Activated T-helper 1 cell treated with Interleukin-2 at 50 U/mL for 16 hours (primary cell): ENCODE measurements at places on chromosomes 4 and X.

- no peak for DNase-seq
These were observed 40.6 kb downstream of the FAM149A start for GRCh38 chr4:186144946-186145569.

- DNase-seq = no peak
These were observed 60.5 kb upstream of the TRIM2 start for GRCh38 chr4:153143527-153144348.

DNA sequence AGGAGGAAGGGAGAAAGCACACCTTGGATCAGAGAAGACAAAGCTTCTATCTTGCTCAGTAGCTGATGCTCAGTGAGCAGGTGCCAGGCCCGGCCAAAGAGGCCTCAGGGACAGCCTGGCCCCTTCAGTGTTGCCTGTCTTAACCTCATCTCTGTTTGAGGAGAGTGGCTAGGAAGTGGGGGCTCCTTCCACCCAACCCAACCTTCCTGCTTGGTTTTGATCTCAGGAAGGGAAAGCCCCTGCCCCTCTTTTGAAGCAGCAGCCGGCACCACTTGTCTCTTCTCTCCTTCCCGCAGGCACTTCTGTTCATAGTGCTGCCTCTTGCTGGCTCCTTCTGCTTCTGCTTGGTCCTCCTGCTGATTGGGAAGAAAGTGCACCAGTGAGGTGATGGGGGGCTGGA, 2.4 kb upstream of the AFF2 start:
- DNase-seq = no peak

- no peak for DNase-seq
These were observed 171.7 kb downstream of the SHROOM3 start for GRCh38 chr4:76606645-76607265.

- no peak for DNase-seq
These were observed 50.3 kb downstream of the MAML3 start for GRCh38 chr4:140103676-140104075.

DNA sequence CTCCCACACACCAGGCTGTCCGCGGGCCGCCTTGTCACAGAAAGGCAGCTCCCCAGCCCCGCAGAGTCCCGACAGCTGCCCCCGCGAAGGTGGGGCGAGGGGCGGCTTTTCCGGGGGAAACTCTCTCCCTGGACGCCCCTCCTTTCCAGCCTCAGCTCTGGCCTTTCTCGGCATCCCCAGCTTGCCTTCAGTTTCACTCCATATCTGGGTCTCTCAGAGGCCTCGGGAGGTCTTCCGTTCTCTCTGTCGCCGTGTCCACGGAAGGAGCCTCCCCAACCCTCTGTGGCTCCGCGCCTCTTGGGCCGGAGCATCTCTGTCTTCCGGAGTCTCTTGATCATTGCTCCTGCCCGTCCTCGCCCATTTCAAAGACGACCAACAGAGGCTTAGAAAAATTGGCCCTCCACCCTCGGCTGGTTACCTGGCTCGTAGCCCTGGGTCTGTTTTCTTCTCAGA, 6.1 kb upstream of the MSX1 start:
- no peak for DNase-seq

DNA sequence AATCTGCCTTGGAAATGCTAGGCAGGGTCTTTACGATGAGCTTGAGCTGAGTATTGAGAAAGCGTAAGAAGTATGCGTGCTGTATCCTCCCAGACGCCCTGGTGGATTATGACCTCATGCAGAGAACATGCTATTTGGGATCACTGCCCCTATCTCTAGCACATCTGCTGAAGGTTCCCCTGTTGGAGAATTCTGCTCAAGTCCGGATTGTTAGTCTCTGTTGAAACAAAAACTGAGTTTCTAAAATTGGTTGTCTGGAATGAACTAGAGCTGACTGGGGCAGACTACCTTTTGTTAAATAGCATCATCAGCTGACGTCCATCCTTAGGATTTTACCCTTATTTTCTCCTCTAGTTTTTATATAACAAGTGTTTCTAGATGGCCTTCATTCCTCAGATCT, 7.5 kb downstream of the FHDC1 start:
- DNase-seq = no peak

DNA sequence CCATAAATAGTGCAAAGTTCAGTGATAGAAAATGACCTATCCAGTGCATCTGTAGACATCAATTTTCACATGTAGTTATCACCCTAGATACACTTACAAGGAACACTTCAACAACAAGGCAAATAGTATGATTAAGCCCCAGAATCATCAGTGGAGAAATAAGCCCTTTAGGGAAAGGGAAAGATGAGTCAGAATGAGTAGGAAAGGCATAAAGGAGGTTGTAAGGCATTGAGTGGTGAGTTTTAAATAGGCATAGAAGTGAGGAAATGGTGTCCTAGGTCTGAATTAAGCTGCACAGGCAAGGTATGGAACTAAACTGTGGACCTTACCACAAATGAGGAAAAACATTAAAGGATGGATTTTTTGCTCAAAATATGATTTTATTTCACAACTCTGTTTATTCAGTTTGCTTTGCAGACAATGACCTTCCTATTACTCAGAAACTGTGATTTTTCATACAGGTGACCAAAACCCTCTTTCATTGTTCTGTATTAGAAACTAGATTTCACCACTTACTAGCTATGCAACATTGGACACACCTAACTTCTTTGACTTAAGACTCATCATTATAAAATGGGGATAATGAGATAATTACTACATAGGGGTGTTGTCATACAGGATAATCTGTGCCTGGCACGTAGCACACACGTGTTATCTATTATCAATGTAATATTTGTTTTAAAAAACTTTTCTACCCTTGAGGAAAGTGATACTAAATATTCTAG, 57.0 kb upstream of the MAP9 start:
- DNase-seq = no peak

- no peak for DNase-seq
These were observed 108.3 kb upstream of the KLHL4 start for GRCh38 chrX:87409113-87409841.

GRCh38 chrX:11239230-11239629, 54.0 kb upstream of the AMELX start:
- no peak for DNase-seq

- DNase-seq = no peak
These were observed 11.9 kb upstream of the TRIML1 start for GRCh38 chr4:188127214-188127874.

GRCh38 chr4:101418466-101418865, 71.1 kb upstream of the PPP3CA start:
- no peak for DNase-seq

GRCh38 chr4:123046096-123046495, 123.7 kb upstream of the NUDT6 start:
- no peak for DNase-seq

- DNase-seq = no peak
These were observed 2363.1 kb downstream of the ARAP2 start for GRCh38 chr4:33881176-33881575.

DNA sequence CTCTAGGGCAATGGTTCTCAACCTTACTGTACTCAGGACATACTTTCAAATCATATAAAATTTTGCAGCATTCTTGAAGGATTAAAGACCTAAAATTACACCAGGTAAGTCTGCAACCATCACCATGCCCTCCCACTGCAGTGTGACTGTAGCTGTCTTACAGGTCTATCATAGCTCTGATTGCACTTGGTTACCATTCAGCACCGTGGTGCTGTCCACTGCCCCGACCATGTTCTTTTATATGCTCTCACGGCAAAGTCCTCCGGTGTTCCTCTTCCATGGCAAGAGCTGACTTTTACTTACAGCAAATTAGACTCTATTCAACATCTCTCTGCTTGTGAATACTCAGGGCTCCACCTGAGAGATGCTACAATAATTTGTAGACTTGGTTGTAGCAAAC, 11.5 kb downstream of the CRMP1 start:
- no peak for DNase-seq

DNA sequence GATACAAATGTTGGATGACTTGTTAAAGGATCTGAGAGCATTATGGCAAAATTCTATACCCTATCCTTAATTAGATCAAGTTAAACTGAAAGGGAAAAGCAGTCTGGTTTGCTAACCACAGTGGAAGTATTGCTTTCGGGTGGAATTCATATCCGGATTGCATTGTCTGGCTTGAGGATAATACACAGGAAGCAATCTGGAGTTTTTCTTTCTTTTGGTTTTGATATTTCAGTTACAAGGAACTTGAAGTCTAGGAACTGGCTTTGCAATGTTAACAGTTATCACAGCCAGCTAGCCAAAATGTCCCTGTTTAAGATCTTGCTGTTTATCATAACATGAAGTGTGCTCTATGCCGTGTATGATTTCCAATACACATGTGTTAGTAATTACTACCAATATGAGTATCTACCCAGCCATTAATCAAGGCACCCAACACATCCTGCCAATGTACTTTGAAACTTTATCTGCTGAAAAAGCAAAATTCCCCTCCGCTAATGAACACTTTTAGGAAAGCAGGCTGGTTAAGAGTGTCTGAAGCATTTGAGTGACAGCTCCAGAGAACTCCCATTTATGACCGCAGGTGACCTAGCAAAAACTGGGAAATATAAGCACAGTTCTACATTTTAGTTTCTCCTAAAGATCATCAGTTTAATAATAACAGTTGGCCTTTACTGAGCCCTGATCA, 146.4 kb downstream of the PALLD start:
- no peak for DNase-seq

DNA sequence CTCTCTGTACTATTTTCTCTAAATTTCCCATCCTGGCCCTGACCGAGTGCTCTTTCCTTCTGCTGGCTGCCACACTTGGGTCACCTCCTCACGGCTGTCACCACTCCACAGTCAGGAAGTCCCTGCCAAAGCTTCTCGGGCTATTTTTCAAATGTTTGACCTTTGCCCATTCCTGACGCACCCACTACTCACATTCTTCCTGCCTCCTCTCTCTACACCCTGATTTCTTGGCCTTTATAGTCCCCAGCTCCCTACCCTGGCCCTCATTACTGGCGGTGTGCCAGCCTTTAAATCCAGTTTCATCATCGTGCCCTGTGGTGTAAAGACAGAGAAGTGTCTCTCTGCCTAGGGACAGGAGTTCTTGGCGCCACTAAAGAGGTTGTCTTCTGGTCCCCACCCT, 46.4 kb upstream of the GATB start:
- no peak for DNase-seq

- DNase-seq = no peak
These were observed 15.0 kb upstream of the STS start for GRCh38 chrX:7132335-7133049.

DNA sequence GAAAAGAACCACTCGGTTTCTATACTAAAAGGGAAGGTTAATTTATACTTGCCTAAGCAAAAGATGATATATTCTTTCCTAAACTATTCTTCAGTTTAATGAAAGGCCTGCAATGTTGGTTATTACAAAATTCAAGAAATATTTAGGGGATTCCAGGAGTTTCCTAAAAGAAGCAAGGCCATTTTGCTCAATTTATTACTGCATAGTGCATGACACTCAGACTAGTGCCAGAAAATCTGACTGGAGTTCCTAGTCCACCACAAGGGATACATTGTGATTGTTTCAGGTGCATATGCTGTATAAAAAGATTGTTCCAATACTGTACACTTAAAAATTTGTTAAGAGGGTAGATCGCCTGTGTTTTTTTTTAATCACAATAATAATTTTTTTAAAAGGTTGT, 78.7 kb downstream of the CAPN6 start:
- DNase-seq = no peak

DNA sequence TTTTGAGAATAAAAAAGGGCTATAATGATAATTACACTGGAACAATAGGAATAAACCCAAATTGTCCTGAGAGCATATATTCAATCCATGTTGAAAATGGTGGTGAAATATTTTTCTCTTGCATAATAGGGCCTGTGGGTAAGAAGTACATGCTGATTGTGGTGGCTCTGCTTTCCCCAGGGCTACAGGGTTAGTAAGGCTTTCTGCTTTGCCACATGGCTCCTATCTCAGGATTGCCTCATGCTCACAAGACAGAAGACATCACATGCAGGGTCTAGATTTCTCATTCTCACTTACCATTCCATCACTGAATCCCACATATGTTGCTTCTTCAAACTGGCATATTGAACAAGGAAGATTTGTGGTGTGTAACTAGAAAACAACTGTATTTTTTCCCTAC, 12.4 kb upstream of the VEGFC start:
- no peak for DNase-seq

DNA sequence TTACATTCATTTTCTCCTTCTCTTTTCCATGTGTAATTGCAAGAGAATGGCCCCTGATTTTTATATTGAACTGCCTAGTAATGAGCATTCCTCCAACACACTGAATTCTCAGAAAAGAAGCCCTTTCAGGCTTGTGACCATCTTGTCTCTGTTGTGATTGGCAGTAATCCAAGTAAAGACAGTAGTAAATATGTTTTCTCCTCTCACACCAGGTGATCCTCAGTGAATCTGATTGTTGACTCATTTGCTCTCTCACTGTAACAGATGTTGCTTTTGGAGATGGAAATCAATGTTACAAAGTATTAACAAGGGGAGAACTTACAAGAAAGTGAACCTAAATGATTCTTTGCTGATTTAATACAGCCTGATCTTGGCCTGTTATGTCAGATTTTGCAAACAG, 271.0 kb downstream of the AFF2 start:
- no peak for DNase-seq

DNA sequence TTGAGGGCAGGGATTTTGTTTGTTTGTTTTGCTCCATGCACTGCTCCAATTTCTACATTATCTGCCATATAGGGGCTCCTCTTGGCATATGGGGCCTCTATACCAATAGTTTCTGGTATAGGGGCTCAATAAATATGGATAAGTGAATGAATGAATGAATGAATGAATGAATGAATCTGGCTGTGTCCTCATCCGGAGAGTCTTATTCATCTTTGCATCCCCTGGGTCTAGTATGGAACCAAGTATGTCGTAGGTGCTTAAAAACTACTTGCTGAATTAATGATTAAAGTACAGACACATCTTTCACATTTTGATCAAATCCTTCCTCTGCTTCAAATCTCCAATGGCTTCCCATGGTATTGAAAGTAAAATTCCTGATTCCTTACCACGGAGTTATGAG, 80.1 kb downstream of the DRD5 start:
- no peak for DNase-seq

DNA sequence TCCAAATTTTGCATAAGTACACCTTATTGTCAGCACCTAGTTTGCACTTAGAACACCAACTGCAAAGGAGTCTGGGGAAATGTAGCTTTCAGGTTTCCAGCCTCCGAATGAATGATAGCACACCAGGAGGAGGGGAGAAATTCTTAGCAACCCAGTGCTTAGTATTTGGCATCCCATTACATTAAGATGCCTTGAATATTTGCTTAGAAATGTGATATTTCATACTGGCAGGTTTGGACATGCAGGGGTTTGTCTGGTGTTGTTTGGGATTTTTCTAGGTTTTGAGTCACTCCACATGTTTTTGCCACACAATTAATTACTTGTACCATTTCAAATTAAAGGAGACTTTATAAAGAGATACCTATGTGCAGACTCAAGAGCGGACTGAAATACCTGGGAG, 60.3 kb upstream of the CAMK2D start:
- DNase-seq = no peak

- no peak for DNase-seq
These were observed 4.0 kb upstream of the CCNG2 start for GRCh38 chr4:77153006-77153405.

DNA sequence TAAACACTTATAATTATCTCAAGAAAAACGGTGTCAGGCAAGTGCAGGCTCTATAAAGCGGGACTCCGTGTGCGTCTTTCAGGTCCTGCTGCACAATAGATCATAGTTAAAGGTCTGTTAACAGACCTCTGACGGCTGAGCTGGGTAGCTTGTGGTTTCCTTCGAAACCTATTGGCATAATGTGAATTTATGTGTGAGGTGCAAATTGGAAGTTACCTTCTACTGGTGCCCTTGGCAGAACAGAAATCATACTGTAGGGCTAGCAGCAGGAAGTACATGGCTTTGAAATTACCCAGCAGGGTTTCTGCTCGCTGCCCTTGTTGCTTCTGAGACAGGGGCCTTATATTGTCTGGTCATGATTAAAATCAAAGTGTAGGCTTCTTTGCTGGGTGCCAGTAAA, 216.4 kb upstream of the HAND2 start:
- DNase-seq = no peak

GRCh38 chrX:150984169-150984824, 1.2 kb downstream of the HMGB3 start:
- DNase-seq = no peak
